ENCODE measurements at places on chromosomes 11 and 22.

GRCh38 chr11:68621826-68622225 is 62.5 kb upstream of the GAL start:
- no peak for DNase-seq

GRCh38 chr11:21464601-21465193 is 728.2 kb upstream of the ANO5 start:
- DNase-seq = no peak

- DNase-seq = no peak
Observed at GRCh38 chr11:66789097-66789890, 53.9 kb upstream of the RCE1 start.

GRCh38 chr11:78319453-78319955 is 98.1 kb downstream of the GAB2 start:
- DNase-seq = no peak

DNA sequence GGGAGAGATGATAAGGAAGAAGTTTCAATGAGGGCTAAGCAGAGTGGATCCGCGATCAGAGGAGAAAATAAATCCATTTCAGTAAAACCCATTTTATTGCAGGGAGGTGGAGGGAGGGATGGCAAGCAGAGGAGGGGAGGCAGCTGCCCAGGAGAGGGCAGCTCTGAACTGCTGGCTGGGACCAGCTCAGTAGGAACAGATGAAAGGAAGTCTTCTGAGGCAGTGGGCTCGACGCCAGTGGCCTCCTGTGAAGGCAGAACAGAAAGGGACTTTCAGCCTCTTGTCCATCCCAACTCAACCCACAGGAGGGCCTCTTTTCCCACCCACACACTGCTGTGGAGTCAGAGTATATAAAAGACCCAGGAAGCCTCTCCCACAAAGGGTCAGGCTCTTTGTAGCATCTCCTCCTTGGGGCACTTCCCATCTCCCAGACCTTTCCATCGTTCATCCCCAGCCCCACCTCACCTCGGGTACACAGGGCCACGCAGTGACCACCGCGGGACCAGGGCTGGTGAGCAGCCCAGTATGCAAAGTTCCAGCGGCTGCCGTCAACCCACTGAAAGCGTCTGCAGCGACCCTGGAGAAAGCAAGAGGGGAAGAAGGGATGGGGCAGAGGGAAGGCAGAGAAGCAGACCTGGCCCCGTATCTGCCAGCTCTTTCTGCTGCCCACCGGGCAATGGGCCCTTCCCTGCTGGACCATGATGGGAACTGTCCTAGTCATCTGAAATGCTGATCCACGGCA is 3.0 kb downstream of the PRG2 start:
- no peak for DNase-seq

GRCh38 chr11:16604794-16605388 is 133.6 kb upstream of the C11orf58 start:
- no peak for DNase-seq

DNA sequence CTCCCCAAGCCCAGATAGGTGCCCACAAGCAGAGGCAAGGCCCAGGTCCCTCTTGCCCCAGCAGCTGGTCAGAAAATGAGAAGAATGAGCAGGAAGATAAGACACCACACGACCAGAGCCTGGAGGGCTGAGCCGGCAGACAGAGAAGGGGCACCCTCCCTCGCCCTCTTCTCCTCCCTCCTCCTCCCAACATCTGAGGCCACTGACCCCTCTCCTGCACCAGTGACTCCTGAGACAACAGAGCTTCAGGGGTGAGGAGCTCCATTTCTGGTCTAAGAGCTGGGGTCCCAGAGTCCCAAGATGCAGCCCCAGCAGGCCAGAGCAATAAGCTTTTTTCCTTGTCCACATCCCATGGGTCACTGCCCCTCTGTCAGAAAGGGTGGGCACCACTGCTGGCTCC is 159.2 kb downstream of the TRIM29 start:
- DNase-seq = no peak

- no peak for DNase-seq
Observed at GRCh38 chr11:131584785-131585592, 214.6 kb downstream of the NTM start.

GRCh38 chr22:23911318-23911980 is 17.3 kb downstream of the MIF start:
- no peak for DNase-seq

DNA sequence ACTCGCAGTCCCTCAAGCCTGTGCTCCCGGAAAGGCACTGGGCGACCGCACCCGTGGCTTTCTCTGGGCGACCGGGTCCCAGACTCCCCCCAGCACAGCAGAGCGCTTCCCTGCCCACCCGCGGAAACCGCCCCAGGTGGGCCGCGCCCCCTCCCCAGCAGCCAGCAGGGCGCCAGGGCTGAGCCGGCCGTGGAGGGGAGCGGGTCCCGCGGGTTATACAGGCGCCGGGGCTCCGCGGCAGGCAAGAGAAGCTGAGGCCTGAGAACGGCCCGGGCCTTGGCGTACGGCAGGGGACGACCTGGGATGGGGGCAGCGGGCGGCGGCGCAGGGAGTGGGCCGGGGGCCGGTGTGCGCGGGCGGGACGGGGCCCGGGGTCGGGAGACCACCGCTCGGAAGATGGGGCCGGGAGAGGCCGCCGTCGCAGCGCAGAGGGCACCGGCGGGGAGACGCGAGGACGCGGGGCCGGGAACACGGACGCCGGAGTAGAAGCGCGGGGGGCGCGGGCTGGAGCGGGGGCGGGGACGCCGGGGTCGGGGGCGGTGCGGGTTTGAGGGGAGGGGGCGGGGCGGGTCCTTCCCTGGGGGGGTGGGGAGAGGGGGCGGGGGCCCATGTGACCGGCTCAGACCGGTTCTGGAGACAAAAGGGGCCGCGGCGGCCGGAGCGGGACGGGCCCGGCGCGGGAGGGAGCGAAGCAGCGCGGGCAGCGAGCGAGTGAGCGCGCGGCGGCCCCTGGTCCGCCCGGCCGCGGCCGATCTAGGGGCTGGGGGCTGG is at the start of gene MDK:
Gene MDK (plus strand): TSS at position 622 of the 771 bp plus-strand sequence. CDS start 389 bp downstream, outside the sequence.
- no peak for DNase-seq

DNA sequence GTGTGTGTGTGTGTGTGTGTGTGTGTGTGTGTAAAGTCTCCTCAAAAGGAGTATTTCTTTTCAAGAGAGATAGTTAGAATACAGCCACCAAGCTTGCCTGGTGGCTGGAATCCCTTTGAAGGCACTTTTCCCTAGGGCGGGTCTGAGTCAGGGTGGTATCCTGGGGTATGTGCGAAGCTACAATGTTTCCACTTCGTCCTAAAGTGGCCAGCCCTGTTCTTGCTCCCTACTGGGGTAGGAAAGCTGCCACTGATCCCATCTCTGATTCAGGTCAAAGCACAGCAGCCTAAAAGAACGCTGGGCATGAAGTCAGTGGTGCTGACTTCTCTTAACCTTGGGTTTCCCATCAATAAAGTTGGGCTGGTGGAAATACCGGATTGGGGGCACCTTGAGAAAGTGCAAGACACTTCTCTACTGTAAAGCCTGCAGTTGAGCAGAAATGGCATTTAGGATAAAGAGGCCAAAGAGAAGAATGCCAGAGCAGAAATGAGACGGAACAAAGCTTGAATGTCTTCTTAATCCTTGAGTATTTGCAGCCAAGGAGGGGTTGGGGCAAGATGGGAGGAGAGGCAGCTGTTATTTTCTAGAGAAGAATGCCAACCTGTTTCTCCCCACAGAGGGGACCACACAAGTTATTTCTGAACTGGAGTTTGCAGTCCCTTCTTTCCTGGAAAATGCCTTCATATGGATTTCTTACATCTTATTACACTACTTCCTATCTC is 35.3 kb downstream of the ZNRF3 start:
- no peak for DNase-seq

DNA sequence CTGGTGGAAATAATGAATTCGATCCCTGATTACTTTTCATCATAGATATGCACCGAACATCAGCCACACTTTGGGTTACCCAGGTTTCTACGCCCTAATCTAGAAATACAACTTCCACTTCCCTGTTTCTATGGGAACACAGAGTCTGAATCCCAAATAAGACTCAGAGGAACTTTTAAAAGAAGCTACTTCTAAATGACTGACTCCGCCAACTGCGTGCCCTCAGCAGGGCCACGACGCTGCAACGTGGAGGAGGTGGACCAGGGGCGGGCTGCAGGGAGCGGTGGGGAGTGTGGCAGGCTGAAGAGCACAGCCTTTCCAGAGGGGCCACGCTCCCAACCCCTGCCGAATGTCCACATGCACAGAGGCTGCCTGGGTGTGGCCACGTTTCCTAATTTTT is 304.0 kb downstream of the SHANK2 start:
- DNase-seq = no peak

GRCh38 chr11:113447621-113448315 is 27.4 kb downstream of the DRD2 start:
- no peak for DNase-seq

- DNase-seq = no peak
Observed at GRCh38 chr11:117483372-117483771, 155.7 kb downstream of the CEP164 start.

GRCh38 chr22:34886812-34887211 is 179.1 kb upstream of the ISX start:
- DNase-seq = no peak

GRCh38 chr11:74403607-74404321 is 5.5 kb upstream of the PGM2L1 start:
- no peak for DNase-seq

GRCh38 chr22:20494978-20495860 is at the start of gene KLHL22:
TSS of gene KLHL22 (minus strand) at chr22:20495795. CDS start at chr22:20489211, 6,584 bp downstream.
- peak; percentile 8 for DNase-seq

DNA sequence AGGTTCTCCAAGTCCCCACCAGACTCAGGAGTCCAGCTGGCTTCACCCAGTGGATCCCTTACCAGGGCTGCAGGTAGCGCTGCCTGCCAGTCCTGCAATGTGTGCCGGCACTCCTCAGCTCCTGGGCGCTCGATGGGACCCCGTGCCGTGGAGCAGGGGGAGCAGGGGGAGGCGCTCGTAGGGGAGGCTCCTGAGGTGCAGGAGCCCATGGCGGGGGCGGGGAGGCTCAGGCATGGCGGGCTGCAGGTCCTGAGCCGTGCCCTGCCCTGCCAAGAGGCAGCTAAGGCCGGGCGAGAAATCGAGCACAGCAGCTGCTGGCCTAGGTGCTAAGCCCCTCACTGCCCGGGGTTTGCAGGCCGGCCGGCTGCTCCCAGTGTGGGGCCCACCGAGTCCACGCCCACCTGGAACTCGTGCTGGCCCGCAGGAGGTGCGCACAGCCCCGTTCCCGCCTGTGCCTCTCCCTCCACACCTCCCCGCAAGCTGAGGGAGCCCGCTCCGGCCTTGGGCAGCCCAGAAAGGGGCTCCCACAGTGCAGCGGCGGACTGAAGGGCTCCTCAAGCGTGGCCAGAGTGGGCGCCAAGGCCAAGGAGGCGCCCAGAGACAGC is 792.9 kb upstream of the CCDC179 start:
- DNase-seq = no peak

- no peak for DNase-seq
Observed at GRCh38 chr11:78972590-78972989, 397.9 kb upstream of the NARS2 start.

GRCh38 chr22:38228326-38228872 is 26.6 kb downstream of the MAFF start:
- no peak for DNase-seq

- DNase-seq = no peak
Observed at GRCh38 chr22:41770715-41771468, 29.6 kb upstream of the CCDC134 start.

DNA sequence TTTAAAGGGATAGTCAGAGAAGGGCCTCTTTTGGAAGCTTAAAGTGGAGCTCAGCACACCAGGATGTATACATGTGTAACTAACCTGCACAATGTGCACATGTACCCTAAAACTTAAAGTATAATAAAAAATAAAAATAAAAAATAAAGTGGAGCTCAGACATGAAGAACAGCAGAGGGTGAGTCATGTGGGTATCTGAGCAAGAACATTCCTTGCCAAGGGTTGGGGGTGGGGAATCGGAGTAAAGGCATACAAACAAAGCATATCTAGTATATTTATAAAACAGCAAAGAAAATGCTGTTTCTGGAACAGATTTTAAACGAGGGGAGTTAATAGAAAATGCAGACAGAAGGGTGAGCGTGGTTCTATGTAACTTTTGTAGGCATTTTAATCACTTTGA is 562.6 kb upstream of the ANO3 start:
- no peak for DNase-seq

GRCh38 chr11:30683176-30683575 is 97.0 kb upstream of the MPPED2 start:
- no peak for DNase-seq

- DNase-seq = no peak
Observed at GRCh38 chr22:21697880-21698279, 32.1 kb downstream of the PPIL2 start.

GRCh38 chr11:72233773-72234513 is 9.4 kb downstream of the INPPL1 start:
- no peak for DNase-seq

DNA sequence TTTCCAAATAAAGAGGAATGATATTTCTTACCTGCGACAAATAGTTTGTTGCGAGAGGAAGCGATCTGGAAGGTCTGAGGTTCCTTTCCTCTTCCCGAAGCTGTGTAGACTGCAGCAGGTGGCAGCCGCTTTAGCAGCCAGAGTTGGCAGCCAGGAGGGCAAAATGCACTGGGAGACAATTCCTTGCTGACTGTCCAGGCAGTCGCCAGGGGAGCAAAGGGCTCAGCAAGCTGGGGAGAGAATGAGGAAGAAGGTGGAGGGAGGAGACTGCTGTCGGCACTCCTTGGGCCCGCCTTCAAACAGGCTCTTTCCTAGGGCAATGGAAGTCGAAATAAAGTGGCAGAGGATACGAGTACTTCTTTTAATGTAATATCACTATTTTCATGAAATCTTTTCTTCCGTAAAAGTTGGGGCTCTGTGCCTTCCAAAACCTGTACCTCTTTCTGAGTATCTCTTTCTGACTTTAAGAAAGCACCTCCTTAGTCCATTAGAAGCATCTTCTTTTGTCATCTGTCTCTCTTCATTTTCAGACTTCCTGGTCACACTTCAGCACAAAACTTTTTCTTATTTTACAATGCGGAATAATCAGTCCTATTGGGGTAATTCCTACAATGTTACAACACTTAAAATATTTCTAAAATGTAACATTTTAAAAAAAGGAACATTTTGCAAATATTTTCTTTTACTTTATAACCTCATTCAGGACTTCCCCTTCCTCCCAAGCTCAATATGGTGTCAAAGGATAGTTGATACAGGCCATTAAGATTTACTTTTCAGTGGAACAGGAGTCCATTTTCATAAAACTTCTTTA is at the start of gene IL18:
Gene IL18 (minus strand): TSS at position 220 of the 811 bp plus-strand sequence. CDS start 9,041 bp downstream, outside the sequence.
- no peak for DNase-seq

Data from stimulated activated CD4-positive, alpha-beta T cell treated with anti-CD3 and anti-CD28 coated beads, Interleukin-1b, Interleukin-23, amount 100 ng/mL, for 4 hours (primary cell).